ENCODE measurements at places on chromosomes 1 and 21. TPM values are rescaled to one million over a fixed set of nuclear protein-coding genes. Genes with fewer than 3 reads are reported as not detected.

PYCR2 gene
- 38.6 TPM for total RNA-seq

LRRIQ3 gene
- total RNA-seq = 1.4 TPM

C1QB gene
- not detected for total RNA-seq

POLR3C gene
- 30.3 TPM for total RNA-seq

FAM43B gene
- total RNA-seq = not detected

C1QTNF12 gene
- total RNA-seq = 0.85 TPM

HSD17B7 gene
- total RNA-seq = 15.2 TPM

TNNT2 gene
- not detected for total RNA-seq

RRP1 gene
- total RNA-seq = 13.8 TPM

SLFNL1 gene
- total RNA-seq = 0.28 TPM

TMEM54 gene
- total RNA-seq = 25.9 TPM

COL18A1 gene
- 56.4 TPM for total RNA-seq

PDZK1 gene
- total RNA-seq = 0.38 TPM

PBX1 gene
- total RNA-seq = 11.3 TPM

PTGER3 gene
- total RNA-seq = 0.77 TPM

KCNK1 gene
- total RNA-seq = 0.56 TPM

NEXN gene
- 11.6 TPM for total RNA-seq

TCHH gene
- under 0.01 TPM for total RNA-seq

CYP4X1 gene
- under 0.01 TPM for total RNA-seq

CDCA8 gene
- 1.4 TPM for total RNA-seq

TTC39A gene
- total RNA-seq = 0.85 TPM

KCNK2 gene
- total RNA-seq = 5.1 TPM

S100A8 gene
- not detected for total RNA-seq

HES3 gene
- not detected for total RNA-seq

ITLN2 gene
- 1.4 TPM for total RNA-seq

CSDE1 gene
- total RNA-seq = 682 TPM

PPFIA4 gene
- total RNA-seq = 9.0 TPM

ARMH1 gene
- total RNA-seq = 0.28 TPM

ALX3 gene
- total RNA-seq = not detected

HHAT gene
- 4.0 TPM for total RNA-seq

FMO1 gene
- total RNA-seq = 0.28 TPM

SLC22A15 gene
- 1.3 TPM for total RNA-seq

ZNF281 gene
- 27.9 TPM for total RNA-seq

PALMD gene
- 31.9 TPM for total RNA-seq

ILDR2 gene
- under 0.01 TPM for total RNA-seq

ODR4 gene
- total RNA-seq = 19.0 TPM

GBP2 gene
- 10.9 TPM for total RNA-seq

C1orf185 gene
- not detected for total RNA-seq

CHAF1B gene
- total RNA-seq = 1.4 TPM

AMY2A gene
- not detected for total RNA-seq

WDR64 gene
- not detected for total RNA-seq

WNT4 gene
- total RNA-seq = not detected

UBE2J2 gene
- 31.3 TPM for total RNA-seq

SPOCD1 gene
- 44.0 TPM for total RNA-seq

WNT2B gene
- 3.4 TPM for total RNA-seq

TMCO2 gene
- not detected for total RNA-seq

RXRG gene
- total RNA-seq = not detected

CDK18 gene
- total RNA-seq = 0.58 TPM

HPCAL4 gene
- not detected for total RNA-seq

PTCH2 gene
- under 0.01 TPM for total RNA-seq

HSD3B1 gene
- total RNA-seq = not detected

KIF2C gene
- total RNA-seq = 4.8 TPM

CASQ2 gene
- total RNA-seq = under 0.01 TPM

AVPR1B gene
- total RNA-seq = not detected

MAN1A2 gene
- total RNA-seq = 50.4 TPM

ELK4 gene
- 8.6 TPM for total RNA-seq

Data from regular cardiac myocyte (primary cell).